ENCODE measurements at places on chromosomes 1 and 21.
A peak's percentile ranks its signal among the peaks of the same experiment; 100 is the strongest.

DNA sequence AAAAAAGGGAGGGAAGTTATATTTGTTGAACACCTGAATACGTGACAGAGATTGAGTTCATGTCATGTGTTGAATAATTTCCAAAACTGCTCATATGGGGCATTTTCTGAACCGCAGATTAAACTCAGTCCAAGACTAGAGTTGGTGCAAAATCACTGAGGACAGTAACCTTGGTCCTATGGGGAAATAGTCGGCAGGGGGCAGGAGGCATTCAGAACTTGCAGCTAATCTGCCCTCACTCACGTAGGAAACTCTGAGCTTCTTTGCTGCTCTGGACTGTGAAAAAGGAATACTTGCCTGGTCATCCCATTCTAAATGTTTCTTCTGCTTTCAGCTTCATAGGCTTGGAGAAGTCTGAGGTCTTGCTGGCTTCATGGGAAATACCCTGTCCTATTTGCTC lies 228.3 kb upstream of the ZP4 start:
- H3K27ac ChIP-seq = no peak overlapping the region
- no peaks in the 10 kb centered on the region for H3K27me3 ChIP-seq
- H3K36me3 ChIP-seq = no peaks in the 10 kb centered on the region
- H3K4me3 ChIP-seq = no peak overlapping the region
- no peaks in the 10 kb centered on the region for H3K4me1 ChIP-seq

DNA sequence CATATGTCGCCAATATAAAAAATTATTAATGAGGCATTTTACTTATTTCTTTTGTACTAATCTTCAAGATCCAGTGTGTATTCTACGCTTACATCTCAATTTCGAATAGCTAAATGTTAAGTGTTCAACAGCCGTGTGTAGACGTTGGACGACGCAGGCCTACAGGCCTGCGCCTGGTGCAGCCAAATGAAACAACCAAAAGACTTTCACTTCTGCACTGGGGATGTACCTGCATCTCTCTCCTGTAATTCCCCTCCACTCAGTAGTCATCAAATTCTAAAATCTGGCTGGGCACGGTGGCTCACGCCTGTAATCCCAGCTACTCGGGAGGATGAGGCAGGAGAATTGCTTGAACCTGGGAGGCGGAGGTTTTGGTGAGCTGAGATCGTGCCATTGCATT lies 76.8 kb upstream of the HNRNPU start:
- H3K27me3 ChIP-seq = no peaks in the 10 kb centered on the region
- DNase-seq = no peak
- H3K4me3 ChIP-seq = no peak overlapping the region
- peaks cover 2% of the 10 kb centered on the region for H3K4me1 ChIP-seq
- H3K27ac ChIP-seq = no peak overlapping the region

DNA sequence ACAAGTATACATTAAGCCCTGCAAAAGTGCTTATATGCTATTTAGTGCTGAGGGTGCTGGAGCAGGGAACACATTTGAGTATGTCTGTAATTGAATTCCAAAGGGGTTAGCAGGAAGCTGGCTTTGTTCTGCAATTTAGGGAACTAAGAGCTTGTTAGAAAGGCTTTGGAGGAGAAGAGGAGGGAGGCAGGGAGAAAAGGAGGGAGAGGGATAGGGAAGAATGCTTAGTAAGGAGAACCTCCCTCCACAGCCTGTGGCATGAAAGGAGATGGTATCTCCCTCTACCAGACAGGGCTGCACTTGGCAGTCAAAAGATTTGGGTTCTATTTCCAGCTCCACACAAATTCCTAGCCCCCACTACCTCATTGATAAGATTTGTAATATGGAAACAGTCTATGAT lies 217.8 kb downstream of the DAB1 start:
- H3K27me3 ChIP-seq = no peaks in the 10 kb centered on the region
- H3K27ac ChIP-seq = no peak overlapping the region
- H3K4me1 ChIP-seq = peaks cover 6% of the 10 kb centered on the region
- no peak for DNase-seq
- no peak overlapping the region for H3K4me3 ChIP-seq

GRCh38 chr1:217389895-217390294 lies 241.0 kb downstream of the GPATCH2 start:
- no peak overlapping the region for H3K27ac ChIP-seq
- no peak for DNase-seq
- no peak overlapping the region for H3K4me3 ChIP-seq
- peaks cover 5% of the 10 kb centered on the region for H3K27me3 ChIP-seq
- H3K4me1 ChIP-seq = no peaks in the 10 kb centered on the region
- H3K36me3 ChIP-seq = no peaks in the 10 kb centered on the region

- no peak overlapping the region for H3K4me3 ChIP-seq
- no peak overlapping the region for H3K27ac ChIP-seq
- no peak for DNase-seq
- peaks cover 48% of the 10 kb centered on the region for H3K27me3 ChIP-seq
- peaks cover 10% of the 10 kb centered on the region for H3K4me1 ChIP-seq
Measured at GRCh38 chr1:212641956-212642355, 33.4 kb downstream of the ATF3 start.

GRCh38 chr1:73511038-73511437 lies 686.9 kb downstream of the LRRIQ3 start:
- DNase-seq = no peak
- no peaks in the 10 kb centered on the region for H3K4me1 ChIP-seq
- no peaks in the 10 kb centered on the region for H3K36me3 ChIP-seq
- no peaks in the 10 kb centered on the region for H3K27me3 ChIP-seq
- no peak overlapping the region for H3K4me3 ChIP-seq

- H3K27me3 ChIP-seq = peaks cover 67% of the 10 kb centered on the region
- H3K36me3 ChIP-seq = peaks cover 7% of the 10 kb centered on the region
- no peaks in the 10 kb centered on the region for H3K4me1 ChIP-seq
- no peak overlapping the region for H3K4me3 ChIP-seq
- no peak for DNase-seq
Measured at GRCh38 chr21:33011462-33011861, 14.3 kb upstream of the OLIG2 start.

DNA sequence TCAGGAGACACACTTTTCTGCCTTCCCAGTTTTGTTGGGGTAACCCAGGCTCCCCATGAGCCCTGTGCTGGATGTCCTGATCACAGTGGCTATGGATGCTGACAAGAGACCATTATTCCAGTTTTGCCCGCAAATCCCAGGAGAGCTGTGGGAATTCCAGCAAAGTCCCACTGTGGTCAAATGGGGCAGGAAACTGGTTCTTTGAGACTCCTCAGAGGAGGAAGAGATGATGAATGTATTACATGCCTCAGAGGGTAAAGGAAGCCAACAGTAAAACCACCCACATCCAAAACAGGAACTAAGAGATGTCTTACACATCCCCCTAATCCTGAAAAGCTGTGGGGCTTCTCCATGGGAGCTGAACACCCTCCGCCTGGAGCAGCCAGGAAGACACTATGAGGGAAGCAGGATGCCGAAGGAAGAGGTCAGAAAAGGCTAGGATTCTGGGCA lies 12.8 kb upstream of the MPZL1 start:
- H3K4me1 ChIP-seq = peaks cover 26% of the 10 kb centered on the region
- H3K4me3 ChIP-seq = peak overlapping the region; percentile 39

GRCh38 chr1:97017895-97018294 lies 296.3 kb downstream of the PTBP2 start:
- no peaks in the 10 kb centered on the region for H3K36me3 ChIP-seq
- H3K4me1 ChIP-seq = no peaks in the 10 kb centered on the region
- no peak for DNase-seq
- no peak overlapping the region for H3K4me3 ChIP-seq
- no peak overlapping the region for H3K27ac ChIP-seq

Data from T-helper 17 cell (primary cell).